Stimulated activated CD4-positive, alpha-beta T cell treated with anti-CD3 and anti-CD28 coated beads, TNF-alpha, amount 100 ng/mL, for 1 hour (primary cell): ENCODE measurements at places on chromosomes 2 and 18.

- no peak for DNase-seq
These were observed 231.6 kb upstream of the CDH2 start for GRCh38 chr18:28408528-28408927.

DNA sequence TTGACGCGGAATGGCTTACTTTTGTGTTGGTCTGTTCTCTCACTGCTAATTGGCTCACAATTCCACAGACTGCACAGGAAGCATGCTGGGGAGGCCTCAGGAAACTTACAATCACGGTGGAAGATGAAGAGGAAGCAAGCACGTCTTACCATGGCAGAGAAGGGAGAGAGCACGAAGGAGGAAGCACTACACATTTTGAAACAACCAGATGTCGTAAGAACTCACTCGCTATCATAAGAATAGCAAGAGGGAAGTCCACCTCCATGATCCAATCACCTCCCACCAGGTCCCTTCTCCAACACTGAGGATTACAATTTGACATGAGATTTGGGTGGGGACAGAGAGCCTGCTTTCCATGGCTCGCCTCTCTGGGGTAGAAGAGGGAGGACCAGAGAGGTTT lies 106.2 kb downstream of the KCNF1 start:
- no peak for DNase-seq

DNA sequence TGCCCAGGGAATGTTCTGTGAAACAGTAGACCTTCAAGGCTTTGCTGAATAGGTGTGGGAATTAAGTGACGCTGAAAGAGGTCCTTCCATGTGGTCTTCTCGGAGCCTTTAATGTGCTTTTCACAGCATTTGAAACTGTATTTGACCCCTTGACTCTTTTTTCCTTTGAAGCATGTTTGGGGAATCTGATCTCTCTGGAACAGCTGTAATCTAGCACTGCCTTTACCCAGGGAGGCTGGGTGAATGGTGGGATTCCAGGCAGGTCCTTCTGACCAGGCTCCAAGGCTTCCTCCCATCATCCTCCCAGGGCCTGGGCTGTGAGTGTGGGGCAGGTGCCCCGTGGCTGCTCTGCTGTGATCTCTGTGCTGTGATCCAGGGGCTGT lies 4.2 kb downstream of the ZAP70 start:
- DNase-seq: no peak

- DNase-seq: no peak
These were observed 242.4 kb downstream of the NAPG start for GRCh38 chr18:10768221-10768620.

- DNase-seq: no peak
These were observed 19.4 kb downstream of the TEX44 start for GRCh38 chr2:231612109-231612455.

DNA sequence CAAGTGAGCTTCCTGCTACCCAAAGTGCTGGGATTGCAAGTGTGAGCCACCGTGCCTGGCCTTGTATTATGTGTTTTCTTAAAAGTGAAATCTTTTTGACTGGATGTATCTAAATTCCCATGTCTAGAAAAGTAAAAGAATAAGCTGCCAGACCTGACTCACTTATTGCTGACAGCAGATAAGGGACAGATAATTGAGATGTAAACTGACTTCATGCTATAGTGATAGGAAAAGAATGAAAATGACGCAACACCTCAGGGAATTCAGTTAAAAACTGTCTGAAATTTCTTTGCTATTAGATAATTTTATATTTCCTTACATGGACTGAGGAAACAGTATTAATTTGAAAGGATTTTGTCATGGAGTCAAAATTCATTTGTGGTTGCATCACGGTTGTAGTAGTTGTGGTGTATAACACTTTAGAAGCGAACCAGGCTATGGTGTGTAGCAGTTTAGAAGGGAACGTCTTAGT lies 19.4 kb downstream of the TTC27 start:
- no peak for DNase-seq

DNA sequence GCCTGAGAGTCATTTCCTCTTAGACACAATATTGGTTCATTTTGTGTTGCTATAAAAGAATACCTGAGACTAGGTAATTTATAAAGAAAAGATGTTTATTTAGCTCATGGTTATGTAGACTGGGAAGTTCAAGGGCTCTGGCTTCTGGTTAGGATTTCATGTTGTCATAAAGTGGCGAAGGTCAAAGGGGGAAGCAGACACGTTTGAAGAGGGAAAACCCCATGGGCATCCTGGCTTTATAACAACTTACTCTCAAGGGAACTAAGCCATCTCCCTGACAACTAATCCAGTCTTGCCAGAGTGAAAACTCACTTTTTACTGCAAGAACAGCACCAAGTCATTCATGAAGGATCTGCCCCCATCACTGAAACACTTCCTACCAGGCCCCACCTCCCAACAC lies 89.7 kb upstream of the RNF152 start:
- DNase-seq: no peak

GRCh38 chr2:206512999-206513398 lies 69.7 kb downstream of the ADAM23 start:
- no peak for DNase-seq

GRCh38 chr2:218217360-218218267 lies 625 bp downstream of the ARPC2 start:
- DNase-seq: peak; percentile 10

DNA sequence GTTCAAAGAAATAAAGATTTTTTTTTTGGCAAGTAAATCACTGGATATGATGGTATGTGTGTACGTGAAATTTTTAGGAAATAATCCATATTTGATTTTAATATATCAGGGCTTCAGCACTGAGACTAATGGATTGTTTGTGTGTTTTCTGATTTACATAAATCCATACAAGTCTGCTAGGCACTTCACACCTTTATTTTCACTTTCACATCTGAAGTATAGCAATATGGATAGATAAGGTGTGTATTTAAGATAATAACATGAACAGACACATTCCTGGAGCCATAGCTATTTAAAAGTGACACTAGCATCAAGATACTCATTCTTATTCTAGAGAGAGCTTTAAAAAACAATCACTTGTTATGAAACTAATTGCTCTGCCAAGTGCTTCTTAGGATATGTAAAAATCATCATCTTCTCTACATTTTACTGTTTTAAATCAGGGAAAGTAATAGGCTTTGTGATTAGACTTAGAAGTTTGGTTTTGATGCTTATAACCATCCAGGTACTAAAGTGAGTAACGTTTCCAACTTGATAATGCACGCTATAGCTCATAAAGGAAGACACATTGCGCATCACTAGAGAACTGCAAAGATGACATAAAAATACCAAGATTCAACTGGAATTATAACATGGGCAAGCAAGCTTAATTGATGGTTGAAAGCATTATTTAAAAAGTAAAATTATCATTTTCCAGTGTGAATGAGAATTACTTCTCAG lies 208.9 kb downstream of the ZEB2 start:
- DNase-seq: no peak

GRCh38 chr2:63018439-63018838 lies 32.2 kb upstream of the OTX1 start:
- no peak for DNase-seq

GRCh38 chr2:226953826-226954225 lies 118.0 kb downstream of the RHBDD1 start:
- no peak for DNase-seq

GRCh38 chr18:48741866-48742265 lies 203.0 kb downstream of the CTIF start:
- no peak for DNase-seq

DNA sequence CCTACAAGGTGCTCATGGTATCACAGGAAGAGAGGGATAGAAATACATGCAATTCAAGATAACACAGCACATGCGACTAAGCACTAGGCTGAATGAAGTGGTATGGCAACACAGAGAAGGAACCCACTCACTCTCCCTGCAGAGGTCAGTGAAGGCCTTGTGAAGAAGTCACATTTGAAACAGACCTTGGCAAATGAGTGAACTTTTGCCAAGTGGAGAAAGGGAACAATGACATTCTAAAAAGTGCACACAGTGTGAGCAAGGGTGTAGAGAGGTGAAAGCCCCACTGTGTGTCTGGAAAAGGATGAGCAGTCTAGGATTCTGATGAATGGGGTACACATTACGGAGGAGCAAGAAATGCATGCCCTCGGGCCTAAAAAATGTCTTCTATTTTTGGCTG lies 23.3 kb downstream of the KLF7 start:
- DNase-seq: no peak

GRCh38 chr2:71879509-71880184 lies 268.0 kb downstream of the CYP26B1 start:
- DNase-seq: no peak

- no peak for DNase-seq
These were observed 607.3 kb downstream of the ERBB4 start for GRCh38 chr2:211931314-211931713.

DNA sequence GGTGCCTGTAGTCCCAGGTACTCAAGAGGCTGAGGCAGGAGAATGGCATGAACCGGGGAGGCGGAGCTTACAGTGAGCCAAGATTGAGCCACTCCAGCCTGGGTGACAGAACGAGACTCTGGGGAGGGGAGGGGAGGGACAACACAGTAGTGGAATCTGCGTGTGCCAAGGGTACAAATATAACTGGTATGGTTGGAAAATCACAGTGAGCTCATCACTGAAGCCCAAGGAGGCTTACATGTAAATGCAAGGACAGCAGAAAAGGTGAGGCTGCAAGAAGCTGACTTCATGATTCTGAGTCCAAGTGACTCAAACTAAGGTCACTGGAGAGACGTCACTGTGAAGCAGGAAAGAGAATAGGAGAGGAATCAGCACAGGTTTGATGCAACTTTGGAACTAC lies 9.2 kb downstream of the SEPTIN10 start:
- no peak for DNase-seq

DNA sequence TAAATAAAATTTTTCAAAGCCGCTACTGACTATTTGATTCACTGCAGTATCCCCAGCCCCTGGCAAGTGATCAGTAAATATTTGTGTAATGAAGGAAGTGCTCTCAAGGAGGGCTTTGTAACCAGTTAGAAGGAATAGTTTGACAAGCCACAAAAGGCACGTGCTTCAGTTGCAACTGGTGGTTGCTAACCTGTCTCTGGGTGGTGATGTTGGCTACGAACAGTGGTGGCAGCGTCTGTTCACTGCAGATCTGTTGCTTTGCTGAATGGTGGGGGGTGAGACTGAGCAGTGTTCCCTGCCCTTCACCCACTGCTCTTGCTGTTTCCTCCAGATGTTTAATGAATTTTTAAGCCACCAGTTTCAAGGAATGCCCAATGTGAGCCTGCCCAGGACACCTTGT lies 73.9 kb upstream of the SIX2 start:
- DNase-seq: no peak

- no peak for DNase-seq
These were observed 92.2 kb upstream of the CHRNA1 start for GRCh38 chr2:174856447-174856846.

- DNase-seq: no peak
These were observed 359.6 kb downstream of the NRXN1 start for GRCh38 chr2:50672282-50672681.

DNA sequence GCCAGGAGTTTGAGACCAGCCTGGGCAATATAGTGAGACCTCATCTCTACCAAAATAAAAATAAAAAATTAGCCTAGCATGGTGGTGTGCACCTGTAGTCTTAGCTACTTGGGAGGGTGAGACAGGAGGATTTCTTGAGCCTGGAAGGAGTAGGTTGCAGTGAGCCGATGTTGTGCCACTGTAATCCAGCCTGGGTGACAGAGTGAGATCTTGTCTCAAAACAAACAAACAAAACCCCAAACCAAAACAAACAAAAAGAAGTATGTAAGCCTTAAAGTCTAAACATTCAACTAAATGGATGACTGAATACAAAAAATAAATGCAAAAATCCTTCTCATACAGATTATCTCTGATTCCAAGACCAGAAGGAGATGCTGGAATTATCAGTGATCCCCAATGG lies 58.6 kb downstream of the RAB31 start:
- DNase-seq: no peak

GRCh38 chr18:79614211-79614955 lies 65.2 kb upstream of the CTDP1 start:
- no peak for DNase-seq
